Heart left ventricle (tissue), 16 donors: ENCODE measurements at places on chromosomes 6 and 20. TPM values are rescaled to one million over a fixed set of nuclear protein-coding genes. Genes with fewer than 3 reads are reported as not detected.

The ESR1 gene
- polyA plus RNA-seq: 0.19 TPM

The TPBG gene
- 2.6 TPM for polyA plus RNA-seq

The VNN1 gene
- polyA plus RNA-seq: 0.44 TPM

The BHLHE23 gene
- not detected for polyA plus RNA-seq

The ZBP1 gene
- polyA plus RNA-seq: 0.15 TPM

The SPAG4 gene
- 6.9 TPM for polyA plus RNA-seq

The HLA-DMA gene
- 8.0 TPM for polyA plus RNA-seq

The OR2B3 gene
- not detected for polyA plus RNA-seq

The ADGRF1 gene
- polyA plus RNA-seq: not detected

The PSORS1C1 gene
- 0.37 TPM for polyA plus RNA-seq

The SLPI gene
- 1.5 TPM for polyA plus RNA-seq

The HLA-DOA gene
- polyA plus RNA-seq: 1.2 TPM

The GHRH gene
- polyA plus RNA-seq: not detected

The OVOL2 gene
- polyA plus RNA-seq: not detected

The MLN gene
- not detected for polyA plus RNA-seq

The DSP gene
- polyA plus RNA-seq: 130 TPM

The TRIM31 gene
- not detected for polyA plus RNA-seq

The TNNC2 gene
- polyA plus RNA-seq: 0.30 TPM

The ECT2L gene
- polyA plus RNA-seq: 0.19 TPM

The KIF6 gene
- 0.38 TPM for polyA plus RNA-seq

The ZC3H12D gene
- 0.23 TPM for polyA plus RNA-seq

The PAK5 gene
- polyA plus RNA-seq: not detected

The FANCE gene
- polyA plus RNA-seq: 3.6 TPM

The ANGPT4 gene
- 0.08 TPM for polyA plus RNA-seq

The MRPL14 gene
- 72.9 TPM for polyA plus RNA-seq

The DNPH1 gene
- 45.5 TPM for polyA plus RNA-seq

The ERVFRD-1 gene
- not detected for polyA plus RNA-seq

The LGSN gene
- polyA plus RNA-seq: not detected

The SNTA1 gene
- 91.0 TPM for polyA plus RNA-seq

The PRPF6 gene
- polyA plus RNA-seq: 31.0 TPM

The GRM1 gene
- 0.62 TPM for polyA plus RNA-seq

The TRIM15 gene
- not detected for polyA plus RNA-seq

The TGM2 gene
- 972 TPM for polyA plus RNA-seq

The PRSS16 gene
- not detected for polyA plus RNA-seq
